AG08395 (cell line): ENCODE measurements at places on chromosomes 1 and 21.

DNA sequence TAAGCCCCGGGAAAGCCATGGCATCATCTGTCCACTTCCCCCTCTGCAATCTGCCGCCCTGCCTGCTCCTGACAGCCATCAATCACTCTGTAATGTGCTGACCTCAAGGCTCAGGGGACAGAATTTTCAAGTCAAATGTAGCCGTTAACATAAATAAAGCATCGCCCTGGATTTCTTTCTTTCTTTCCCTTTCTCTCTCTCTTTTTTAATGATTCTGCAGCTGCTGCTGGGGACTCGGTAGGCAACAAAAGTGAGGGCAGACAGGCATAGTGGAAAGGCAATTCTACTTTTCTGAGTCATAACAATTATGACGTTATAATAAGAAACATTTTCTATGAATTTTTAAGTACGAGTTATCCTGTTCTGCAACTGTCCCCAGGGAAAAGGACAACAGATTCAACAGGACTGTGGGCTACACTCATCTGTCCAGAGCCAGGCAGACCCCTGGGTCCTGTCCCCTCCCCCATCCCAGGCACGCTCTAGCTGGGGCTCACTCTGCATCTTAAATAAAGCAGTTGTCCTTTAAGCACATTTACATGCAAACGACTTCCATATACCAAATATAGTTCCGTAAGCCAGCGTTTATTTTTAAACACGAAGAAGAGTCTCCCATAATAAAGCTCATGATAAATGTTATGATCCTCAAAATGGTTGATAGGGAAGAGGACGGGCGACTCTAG, 78.7 kb downstream of the SSBP3 start:
- peak; percentile 58 for DNase-seq

- DNase-seq = no peak
Observed at GRCh38 chr1:1088801-1089680, 14.9 kb upstream of the RNF223 start.

DNA sequence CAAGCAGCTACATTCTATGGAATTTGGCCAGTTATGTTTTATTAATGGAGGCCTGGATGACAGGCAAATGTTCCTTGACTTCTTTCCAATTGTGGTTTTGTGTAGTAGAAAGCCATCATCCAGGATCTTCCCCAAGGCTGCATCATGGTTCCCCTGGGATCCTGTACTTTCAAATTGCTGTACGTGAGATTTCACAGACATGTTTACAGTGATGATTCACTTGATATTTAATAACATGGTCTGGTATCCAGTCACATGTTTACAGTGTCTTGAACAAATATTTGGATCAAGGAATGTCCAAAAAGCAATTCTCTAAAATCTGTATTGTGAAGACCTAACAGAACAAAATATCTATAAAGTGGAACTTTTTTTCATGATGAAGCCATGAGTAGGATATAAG, 68.3 kb upstream of the ST6GALNAC3 start:
- DNase-seq = peak; percentile 47

DNA sequence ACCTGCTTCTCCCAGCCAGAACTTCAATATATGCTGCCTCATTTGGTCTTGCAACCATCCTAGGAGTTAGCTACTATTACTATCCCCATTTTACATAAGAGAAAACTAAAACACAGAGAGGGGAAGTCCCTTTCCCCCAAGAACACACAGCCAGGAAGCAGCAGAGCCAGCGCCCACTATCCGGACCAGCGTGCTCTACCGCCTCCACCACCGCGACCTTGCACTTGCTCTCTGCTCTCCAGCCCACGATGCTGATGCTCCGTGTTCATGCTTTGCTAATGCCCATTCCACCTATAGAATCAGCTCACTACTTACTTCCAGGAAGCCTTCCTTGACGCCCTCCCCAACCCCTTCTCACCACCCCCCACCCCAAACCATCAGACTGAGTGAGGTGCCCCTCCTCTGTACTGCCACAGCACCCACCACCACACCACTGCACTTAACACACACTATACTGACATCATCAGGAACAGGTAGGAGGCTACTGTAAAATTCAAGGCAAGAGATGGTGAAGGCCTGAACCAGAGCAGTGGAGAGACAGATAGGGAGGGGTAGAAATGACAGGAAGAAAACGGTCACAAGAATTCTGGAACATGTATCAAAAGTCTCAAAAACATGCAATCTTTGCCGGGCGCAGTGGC, 9.4 kb downstream of the TMEM53 start:
- no peak for DNase-seq

GRCh38 chr1:8431019-8431418, 113.1 kb downstream of the SLC45A1 start:
- DNase-seq = no peak
